ENCODE measurements at places on chromosomes 2 and 18.

DNA sequence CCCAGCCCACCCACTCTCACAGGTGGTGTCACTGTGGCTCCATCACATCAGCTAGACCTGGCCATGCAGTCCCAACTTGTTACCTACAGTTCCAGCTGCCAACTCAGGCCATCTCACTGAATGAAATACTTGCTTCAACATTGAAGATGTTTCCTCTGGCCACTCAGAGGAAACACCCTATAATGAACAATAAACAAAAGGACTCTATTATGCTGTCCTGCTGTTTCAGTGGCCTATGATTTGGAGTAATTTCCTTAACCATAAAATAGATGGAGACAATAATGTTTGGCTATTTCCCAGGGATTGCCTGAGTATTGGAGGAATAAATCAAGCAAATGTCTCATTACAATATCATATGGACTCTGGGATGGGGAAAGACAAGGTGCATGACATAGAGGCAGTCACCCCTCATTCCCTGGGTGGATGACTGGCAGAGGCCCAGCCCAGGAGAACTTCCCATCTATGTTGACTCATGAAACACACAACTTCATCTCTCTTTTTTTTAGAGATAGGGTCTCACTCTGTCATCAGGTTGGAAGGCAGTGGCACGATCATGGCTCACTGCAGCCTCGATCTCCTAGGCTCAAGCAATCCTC is 134.4 kb downstream of the TGIF1 start:
- no peak for DNase-seq

- DNase-seq: no peak
Observed at GRCh38 chr2:144545787-144546186, 25.9 kb upstream of the ZEB2 start.

DNA sequence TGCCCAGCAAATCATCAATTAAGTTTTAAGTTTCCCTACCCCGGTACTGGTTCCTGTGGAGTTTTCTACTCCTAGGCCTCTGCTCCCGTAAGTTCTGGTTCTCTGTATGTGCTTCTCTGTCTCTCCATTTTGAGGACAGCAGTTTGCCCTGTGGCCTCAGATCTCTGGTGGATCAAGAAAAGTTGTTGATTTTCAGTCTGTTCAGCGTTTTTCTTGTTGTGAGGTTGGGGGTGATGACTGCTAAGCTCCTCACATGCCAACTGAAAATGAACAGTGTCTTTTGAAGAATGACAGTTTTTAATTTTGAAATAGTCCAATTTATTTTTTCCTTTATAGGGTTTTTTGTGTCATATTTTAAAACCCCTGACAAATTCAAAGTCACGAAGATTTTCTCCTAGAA is 31.7 kb downstream of the PROC start:
- no peak for DNase-seq

- DNase-seq: no peak
Observed at GRCh38 chr2:58515827-58516573, 274.9 kb upstream of the FANCL start.

- no peak for DNase-seq
Observed at GRCh38 chr2:146992057-146992456, 852.8 kb upstream of the ACVR2A start.

- no peak for DNase-seq
Observed at GRCh38 chr2:212097001-212097400, 441.6 kb downstream of the ERBB4 start.

GRCh38 chr2:86338778-86339295 is 1.4 kb upstream of the REEP1 start:
- DNase-seq: no peak

GRCh38 chr2:154762638-154763037 is 64.1 kb downstream of the KCNJ3 start:
- no peak for DNase-seq

GRCh38 chr2:171386627-171387026 is 47.2 kb downstream of the METTL8 start:
- no peak for DNase-seq

DNA sequence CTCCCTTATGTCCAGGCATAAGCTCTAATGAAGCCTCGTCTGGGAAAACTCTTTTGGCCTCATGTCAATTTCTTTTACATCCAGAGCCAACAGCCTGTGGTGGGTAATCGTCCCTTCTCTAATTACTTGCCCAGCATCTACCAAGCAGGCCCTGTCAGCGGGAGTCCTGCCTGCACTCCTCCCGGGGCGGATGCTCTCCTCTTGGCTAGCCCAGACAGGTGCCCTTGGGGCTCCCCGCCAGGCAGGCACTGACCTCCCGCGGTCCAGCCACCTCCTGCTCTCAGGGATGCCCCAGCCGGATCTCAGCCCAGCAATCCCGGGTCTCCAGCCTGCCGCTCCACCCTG is 74.2 kb downstream of the NCAPH start:
- no peak for DNase-seq

DNA sequence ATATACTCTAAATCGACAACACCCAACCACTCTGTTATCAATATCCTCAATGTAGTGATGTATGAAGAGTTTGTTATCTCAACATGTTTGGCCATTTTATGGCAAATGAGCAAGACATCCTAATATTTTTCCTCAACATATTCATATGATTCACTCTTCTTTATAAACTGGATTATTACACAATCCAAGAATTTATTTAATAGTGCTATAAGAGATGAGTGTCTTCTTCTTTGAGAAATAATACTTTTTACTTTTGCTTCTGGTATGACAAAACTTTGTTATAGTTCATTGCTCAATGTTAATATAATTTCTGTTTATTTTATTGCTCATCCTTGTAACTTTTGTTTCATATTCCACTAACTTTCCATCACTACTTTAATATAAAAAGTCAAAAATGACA is 44.3 kb downstream of the SCN9A start:
- no peak for DNase-seq

DNA sequence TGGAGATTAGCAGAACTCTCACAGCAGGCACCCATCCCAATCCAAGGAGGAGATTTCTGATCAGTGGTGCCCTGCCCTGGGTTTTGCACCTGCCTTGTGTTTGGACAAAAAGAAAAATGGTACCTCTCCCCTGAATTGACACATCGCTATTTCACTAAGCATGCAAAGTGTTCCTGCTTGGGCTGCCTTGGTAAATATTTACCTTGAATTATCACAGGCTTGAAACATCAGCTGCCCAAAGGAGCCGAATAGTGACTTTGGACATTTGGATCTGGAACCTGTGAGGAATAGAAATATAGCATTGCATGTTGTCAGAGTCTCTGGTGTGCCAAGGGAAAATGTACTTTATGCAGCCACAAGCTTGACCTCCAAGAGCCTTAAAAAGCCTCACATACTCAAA is 926.4 kb upstream of the FANCL start:
- DNase-seq: no peak

DNA sequence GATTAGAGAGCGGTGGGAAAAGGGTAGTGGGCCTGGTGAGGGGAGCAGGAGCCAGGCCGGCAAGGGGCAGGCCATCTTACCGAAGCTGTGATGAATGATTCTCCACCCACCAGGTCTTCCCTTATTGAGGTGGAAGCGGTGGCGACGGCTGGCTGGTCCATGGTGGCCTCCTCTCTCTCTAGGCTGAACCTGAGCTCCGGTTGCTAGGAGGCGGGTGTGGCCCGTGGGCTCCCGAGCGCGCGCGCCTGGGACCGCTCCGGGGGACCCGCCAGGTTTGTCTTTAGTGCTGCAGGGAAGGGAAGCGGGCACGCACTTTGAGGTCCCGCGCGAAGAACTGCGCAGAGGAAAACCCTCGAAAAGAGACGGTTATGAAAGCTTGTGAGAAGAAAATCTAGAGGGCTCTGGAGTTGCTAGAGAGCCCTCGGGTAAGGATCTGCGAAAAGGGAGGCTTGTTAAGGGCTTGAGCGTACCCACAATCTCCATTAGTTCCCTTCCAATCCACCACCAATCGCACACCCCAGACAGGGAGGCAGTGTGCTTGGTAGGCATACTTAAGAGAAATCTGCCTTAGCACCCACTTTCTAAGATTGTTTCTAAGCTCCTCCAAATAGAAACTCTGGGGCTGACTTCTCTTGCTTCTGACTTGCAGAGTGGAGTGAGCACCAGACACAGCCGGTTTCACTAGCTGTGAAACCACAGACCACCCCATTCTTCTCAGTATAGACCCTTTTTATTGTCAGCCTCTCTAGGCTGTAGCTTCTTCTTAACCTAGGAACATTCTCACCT is at the start of gene STPG4:
Gene STPG4, minus strand, starts transcription at position 218 of the 786 bp plus-strand sequence. Its CDS starts 57 bp downstream, at position 161.
- no peak for DNase-seq

GRCh38 chr2:200498402-200499162 is 11.3 kb downstream of the KCTD18 start:
- DNase-seq: no peak

DNA sequence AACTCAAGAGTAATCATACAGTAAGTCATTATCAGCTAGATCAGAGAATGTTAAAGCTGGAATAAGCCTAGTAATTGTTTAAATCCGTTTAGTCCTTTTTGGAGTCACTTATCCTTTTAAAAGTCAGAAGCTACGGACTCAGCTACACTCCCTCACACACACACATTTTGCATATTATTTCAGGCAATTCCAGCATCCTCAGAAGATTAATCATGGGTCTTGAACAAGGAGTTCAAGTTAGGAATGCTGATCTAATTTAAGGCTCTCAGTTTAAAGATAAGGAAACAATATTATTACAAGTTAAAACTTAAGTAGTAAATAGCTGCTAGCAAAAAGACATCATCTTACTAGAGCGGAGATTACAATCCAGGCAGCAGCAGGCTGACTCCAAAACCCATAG is 74.3 kb downstream of the GTF3C3 start:
- DNase-seq: no peak

GRCh38 chr2:143128681-143129580 is at the start of gene ARHGAP15:
TSS of gene ARHGAP15 (plus strand) at chr2:143129419.
- peak; percentile 84 for DNase-seq

DNA sequence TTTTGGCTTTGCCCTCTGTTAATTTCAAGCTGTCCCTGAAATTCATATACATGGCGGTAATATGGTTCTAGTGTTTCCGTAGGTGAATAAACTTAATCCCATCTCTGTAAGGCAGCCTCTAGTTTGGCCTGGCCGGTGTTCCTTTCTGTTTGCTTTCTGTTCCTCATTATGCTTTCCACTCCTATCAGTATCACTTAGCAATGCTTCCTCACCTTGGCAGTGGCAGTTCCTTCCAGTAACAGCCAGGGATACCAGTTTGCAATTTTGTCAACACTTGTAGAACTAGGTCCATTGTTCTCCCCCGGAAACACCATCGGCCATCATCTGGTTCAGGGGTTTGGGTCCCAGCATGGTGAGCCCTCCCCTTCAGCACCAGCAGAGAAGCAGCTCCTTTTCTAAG is 18.2 kb upstream of the TNP1 start:
- no peak for DNase-seq

DNA sequence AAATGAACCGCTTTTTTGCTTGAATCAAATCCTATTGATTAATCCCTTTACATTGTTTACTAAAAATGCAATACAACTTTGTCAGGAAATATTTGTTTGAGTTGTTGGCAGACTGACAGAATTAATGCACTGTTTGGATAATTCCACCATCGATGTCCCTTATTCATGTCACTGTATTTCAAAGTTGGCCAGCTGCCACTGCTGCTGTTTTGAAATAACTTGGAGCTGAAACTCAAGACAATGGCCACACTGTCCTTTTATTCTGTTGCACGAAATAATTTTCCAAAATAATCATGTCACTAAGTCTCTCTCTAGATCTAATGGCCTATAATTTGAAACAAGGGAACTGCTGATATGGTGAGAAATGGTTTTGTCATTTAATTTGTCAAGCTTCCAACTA is 55.2 kb upstream of the PAX3 start:
- no peak for DNase-seq

GRCh38 chr18:77737405-77737804 is 487.8 kb downstream of the GALR1 start:
- DNase-seq: no peak

DNA sequence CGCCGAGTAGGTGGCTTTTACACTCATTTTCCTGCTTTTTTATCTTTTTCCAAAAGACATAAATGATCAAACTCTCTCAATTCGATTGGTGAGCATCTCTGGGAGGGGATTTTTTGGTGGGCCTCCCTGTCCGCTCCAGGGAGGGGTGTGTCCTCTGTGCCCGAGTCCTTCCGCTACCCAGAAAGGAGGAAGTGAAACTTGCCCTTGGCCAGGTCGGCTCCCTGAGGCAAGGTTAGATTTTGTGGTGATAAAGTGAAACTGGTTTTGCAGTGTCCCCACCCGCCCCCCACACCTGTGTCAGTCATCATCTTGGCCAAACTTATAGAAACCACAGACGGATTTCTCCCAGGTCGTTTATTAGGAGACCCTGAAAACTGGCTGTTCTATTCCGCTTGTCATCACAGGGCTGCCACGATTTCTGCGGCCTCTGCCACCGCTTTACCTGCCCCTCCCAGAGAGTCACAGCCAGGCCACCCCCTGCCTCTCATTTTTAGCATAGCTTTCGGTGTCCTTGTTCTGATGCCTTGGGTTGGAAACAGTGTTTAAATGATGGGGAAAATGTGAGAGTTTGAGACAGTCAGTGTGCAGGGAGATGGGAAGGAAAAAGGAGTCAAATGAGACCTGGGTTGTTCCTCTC is 93.6 kb downstream of the SH3BP4 start:
- peak; percentile 38 for DNase-seq

DNA sequence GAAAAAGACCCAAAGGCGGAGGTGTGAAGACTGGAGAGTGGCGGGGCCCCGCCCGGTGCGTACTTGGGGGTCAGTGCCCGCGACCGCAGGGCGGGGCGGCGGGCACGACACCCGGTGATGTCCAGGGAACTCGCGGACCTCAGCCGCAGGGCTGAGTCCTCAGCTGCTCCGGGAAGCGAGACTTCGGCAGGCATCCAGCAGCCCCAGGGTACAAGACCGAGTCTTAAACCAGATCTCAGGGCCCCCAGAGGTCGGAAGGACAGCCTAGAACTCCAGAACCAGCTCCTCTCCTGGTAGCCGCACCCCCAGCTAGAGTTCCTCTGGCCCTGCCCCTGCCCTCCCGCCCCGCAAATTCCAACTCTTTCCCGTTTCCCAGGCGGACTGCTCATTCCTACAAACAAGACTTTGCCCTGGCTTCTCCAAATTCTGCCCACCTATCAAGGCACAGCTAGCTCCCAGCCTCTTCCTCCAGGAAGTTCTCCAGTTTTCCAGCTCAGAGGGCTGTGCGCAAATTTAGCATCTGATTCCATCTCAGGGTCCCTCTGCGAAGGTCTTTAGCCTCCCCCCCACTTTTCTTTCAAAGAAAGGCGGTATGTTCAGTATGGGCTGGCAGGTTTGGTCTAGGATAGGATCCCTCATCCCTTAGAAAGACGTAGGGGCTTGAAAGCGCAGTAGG is 26.0 kb upstream of the NOTO start:
- peak; percentile 27 for DNase-seq

GRCh38 chr18:14015416-14015815 is 100.1 kb upstream of the MC2R start:
- no peak for DNase-seq

DNA sequence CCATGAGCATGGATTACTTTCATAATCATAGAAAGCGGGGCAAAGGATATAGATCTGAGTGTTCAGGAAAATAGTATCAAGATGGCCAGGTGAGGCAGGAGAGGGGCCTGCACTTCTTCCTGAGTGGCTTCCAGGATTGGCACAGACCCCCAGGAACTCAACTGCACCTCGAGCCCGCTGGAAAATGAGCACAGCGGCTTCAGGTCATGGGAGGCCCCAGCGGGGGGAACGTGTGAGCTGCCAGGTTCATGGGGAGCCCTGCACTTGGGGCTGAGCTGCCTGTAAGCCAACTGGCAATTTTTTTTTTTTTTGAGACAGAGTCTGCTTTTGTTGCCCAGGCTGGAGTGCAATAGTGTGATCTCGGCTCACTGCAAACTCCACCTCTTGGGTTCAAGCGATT is 81.5 kb upstream of the ODC1 start:
- DNase-seq: no peak

GRCh38 chr2:231701456-231702373 is 6.6 kb upstream of the PTMA start:
- DNase-seq: no peak
